GM04503 (cell line): ENCODE measurements at places on chromosomes 6 and 20.

GRCh38 chr20:1477896-1478490 is 11.3 kb upstream of the NSFL1C start:
- no peak for DNase-seq

DNA sequence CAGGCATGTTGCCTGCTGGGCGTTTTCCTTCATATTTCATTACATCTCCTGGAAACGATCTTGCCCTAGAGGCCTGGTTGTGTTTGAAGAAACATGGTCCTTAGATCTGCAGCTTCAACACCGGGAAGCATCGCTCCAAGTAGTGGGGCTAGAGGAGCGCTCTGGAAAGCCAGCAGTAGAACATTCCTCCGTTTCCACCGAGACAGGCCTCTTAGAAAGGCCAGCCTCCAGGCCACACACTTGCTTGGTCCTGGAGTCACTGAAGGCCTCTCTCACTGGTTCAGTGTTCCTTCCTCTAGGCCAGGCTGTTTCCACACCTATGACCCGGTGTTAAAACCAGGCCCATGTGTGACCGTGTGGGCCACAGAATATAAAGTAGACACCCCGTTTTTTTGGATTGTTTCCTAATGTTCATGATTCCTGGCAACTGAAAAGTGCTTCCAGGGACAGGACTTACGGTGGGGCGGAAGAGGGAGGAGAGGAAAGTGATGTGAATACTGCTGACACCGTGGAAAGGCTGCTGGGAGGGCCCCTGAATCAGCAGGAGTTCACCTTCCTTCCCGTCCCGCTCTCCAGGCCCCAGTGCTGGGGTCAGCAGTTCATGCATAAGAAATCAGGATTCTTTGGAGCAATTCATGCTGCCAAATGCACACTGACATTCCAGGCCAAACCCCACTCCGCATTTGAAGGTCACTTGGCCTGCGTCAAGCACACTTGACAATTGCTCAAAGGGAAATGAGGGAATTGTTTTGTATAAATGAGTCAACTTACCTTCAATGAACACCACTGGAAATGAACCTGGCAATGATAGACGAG is 83.8 kb downstream of the IYD start:
- no peak for DNase-seq

GRCh38 chr6:46468403-46469010 is 22.7 kb downstream of the RCAN2 start:
- no peak for DNase-seq

- peak; percentile 20 for DNase-seq
These were observed 29.9 kb downstream of the ID4 start for GRCh38 chr6:19866985-19867627.

GRCh38 chr6:111423055-111423633 is 59.9 kb downstream of the REV3L start:
- no peak for DNase-seq

DNA sequence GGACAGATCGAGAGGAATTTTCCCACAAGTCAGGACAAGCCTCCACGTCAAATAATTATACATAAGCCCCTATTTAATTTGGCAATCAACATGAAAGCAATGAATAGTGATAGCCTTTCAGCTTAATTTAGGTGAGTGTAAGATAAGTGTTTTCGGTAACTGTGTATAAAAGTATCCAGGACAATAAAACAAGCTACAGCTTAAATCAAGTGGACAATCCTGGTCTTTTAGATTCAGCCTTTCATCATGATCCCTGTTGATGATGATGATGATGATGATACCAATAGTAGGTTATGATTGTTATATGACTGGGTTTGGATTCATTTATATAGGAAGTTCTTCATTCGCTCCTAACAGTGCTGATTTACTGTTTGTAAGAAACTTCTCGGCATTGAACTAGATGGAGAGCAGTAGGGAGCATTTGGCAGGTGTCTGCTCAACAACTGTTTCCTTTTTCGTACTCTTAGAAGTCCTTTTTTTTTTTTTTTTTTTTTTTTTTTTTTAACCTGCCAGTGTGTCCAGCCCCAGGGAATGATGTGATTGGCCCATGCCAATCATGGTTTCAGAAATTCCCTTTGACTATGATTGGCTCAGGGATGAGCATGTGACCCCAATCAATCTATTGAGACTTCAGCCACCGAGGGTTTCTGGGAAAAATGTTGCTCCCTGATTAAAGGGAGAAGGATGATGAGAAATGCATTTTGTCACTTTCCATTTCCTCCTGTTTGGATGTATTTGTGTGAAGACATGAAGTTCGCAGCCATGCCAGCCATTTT is 11.3 kb upstream of the RNF182 start:
- DNase-seq = no peak

DNA sequence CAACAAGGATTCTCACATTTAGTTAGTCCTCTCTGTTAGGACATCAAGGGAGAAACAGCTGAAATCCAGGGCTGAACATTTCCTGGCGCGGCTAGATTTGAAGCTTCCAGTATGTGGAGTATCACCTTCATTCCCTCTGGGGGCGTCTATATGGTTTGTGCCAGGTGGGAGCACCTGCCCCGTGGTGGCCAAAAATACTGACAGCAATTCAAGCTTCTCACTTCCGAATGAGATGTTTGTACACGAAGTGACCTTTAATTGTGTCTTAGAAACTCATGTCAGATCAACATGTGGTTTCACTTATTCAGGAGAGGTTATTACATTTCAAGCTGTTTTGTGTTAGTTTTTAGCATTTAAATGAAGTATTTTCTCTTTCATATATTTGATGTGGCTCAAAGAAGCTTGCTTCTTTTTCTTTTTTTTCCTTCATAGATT is 67.3 kb upstream of the ZNF217 start:
- DNase-seq = no peak

DNA sequence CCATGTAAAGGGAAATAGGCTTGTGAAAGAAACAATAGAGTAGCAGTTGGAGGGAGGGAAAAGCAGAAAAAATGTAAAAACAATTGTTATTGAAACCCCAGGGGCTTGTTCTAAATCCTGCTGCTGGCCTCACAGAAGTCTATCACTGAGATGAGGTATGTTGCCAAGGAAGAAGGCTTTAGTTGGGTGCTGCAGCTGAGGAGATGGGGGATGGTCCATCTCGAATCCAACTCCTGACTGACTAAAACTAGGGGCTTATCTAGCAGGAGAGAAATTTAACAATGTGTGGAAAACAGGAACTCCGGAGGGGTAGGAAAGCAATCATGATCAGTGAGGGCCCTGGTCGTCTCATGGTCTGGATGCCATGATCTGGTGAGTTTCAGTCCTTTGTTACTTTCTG is 225.0 kb upstream of the EXOC2 start:
- DNase-seq = no peak

DNA sequence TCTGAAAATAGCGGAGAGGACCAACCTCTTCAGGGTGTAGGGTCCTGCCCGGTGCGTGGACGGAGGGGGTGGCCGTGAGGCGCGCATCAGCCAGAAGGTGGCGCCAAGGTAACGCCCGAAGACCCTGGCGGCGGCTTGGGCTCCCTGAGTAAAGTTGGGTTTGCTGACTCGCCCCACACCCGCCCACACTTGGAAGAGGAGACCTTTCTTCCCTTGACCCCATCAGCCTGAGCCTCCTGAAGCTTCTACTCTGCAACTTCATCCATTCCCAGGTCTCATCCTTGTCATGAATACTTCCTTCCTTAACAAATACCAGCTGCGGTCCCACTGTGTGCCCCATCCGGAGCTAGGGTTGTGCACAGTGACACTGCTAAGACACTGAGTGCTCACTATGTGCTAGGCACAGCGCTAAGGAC is 14.6 kb downstream of the CD40 start:
- no peak for DNase-seq

DNA sequence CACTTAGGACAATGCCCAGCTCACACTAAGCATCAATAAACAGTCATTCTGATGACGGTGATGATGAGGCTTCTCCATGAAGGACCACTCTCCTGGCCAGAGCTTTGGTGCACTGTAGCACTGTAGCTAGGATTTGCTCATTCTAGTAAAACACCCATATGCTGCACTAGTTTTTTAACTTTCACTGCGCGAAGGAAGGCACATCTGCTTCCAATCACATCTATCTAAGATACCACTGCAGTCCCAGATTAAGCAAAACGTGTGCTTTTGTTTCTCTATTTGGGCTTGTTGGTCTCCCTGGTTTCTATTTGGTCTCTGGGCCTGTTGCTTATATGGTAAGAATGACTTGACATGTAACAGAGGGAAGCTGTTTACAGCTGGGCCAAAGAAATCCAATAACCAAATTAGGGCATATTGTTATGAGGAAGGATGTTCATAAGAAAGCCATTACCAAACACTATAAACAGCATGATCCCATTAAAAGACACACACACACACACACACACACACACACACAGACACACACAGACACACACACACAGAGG is 62.4 kb downstream of the FAM229B start:
- DNase-seq = peak; percentile 82

GRCh38 chr20:59912609-59913008 is 20.8 kb downstream of the SYCP2 start:
- no peak for DNase-seq

GRCh38 chr20:39081255-39081654 is 119.1 kb downstream of the DHX35 start:
- no peak for DNase-seq

DNA sequence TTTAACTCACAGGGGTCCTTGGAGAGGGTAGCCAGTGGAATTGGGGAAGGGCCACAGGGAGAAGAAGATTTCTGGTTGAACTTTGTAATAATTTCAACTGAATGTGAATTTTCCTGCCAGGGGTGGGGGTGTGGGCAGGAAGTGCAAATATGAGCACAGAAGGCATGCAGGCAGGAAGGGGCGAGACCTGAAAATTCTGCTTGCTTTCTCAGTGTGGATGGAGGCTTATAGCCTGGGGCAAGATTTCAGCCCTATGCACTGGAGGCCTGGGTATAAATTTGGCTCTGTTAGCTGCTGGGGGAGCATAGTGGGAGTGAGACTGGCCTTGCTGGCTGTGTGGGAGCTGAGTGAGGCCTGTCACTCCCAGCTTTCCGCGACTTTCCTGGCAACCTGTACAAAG is 54.4 kb downstream of the PERP start:
- no peak for DNase-seq

DNA sequence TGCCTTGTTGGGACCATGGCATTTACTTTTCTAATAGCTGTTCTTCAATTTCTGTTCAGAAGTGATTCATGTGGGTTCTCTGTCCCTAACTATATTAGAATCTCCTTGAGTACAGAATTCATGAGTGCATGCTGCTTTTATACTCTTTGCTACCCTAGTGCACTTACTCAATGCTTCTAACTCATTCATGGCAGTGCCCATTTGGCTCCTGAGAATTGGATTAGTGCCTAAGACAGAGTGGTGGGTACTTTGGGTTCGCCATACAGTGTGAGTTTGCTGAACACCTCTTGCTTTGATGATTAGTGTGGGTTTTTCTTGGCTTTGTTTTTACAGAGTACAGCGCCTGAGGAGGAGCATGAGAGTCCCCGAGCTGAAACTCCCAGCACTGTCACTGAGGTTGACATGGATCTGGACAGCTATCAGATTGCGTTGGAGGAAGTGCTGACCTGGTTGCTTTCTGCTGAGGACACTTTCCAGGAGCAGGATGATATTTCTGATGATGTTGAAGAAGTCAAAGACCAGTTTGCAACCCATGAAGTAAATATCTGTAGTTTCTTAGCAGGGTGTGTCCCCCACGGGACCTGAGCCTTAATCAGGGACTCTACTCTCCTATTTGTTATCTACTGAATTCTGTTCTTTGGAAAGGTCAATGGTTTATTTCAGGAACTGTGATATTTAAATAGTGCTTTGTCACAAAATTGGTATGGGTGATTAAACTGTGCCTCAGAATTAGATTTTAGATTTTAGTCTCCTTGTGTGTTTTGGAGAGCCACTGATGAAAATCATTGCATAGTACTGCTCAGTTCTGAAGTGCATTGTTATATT is 150.7 kb downstream of the UTRN start:
- DNase-seq = no peak

- DNase-seq = no peak
These were observed 28.8 kb downstream of the ZMYND8 start for GRCh38 chr20:47327711-47328110.

DNA sequence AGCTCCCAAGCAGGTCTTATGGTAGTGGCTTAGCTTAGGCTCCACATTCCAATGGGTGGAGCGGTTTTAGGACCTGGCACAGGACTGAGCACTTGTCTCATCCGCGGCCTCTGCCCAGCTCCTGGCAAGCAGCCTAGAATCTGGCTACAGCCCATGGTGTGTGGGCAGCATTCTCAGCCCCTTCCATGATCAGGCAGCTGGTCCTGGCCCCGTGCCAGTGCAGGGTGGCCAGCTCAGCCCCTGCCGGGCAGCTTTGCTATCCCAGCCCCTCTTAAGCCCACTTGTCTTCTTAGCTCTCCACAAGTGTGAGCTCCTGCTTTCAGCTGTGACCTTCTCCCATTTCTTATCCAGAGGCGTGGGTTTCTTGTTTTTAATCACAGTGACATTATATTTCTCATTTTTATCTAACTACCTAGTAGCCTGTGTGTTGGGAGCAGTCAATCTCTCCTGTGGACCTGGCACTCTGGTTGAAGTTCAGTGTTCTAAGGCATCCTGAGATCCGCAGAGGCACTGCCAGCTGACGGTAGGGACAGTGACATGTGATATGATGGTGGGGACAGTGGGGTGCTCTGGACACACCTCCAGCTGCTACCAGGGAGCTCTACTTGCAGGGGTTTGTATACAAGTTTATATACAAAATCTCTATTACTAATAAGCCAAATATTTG is 119.9 kb upstream of the PRND start:
- no peak for DNase-seq

GRCh38 chr6:17281497-17282481 is 628 bp downstream of the RBM24 start:
- no peak for DNase-seq

GRCh38 chr6:116330511-116330910 is 40.2 kb upstream of the DSE start:
- DNase-seq = no peak

DNA sequence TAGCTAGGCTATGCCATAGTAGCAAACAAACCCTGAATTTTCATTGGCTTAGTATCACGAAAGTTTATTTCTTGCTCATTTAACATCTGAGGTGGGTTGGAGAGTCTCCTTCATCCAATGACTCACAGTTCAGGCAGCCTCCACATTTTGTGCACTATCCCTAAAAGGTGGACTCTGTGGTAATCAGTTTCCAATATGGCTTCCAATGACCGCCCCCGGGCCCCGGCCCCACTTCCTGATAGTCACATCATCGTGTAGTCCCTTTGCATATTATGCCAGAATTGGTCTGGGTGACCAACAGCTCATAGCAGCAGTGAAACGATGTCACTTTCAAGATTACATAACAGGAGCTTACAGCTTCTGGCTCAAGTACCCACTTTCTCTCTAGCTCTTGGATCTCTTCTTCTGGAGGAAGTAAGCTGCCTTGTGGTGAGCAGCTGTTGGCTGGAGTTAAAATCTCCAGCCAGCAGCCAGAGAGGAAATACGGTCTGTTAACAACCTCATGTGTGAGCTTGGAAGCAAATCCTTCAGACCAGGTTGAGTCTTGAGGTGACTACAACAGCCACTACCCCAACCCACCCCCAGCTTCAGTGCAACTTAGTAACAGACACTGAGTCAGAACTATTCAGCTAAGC is 7.8 kb downstream of the HCRTR2 start:
- no peak for DNase-seq

GRCh38 chr6:119799596-119800509 is 450.3 kb upstream of the MAN1A1 start:
- no peak for DNase-seq
